Tongue (tissue), 3 donors: ENCODE measurements at places on chromosomes 4 and X.

GRCh38 chrX:96386325-96386724, 298.3 kb upstream of the DIAPH2 start:
- no peak for DNase-seq

GRCh38 chrX:135408794-135409193, 12.9 kb upstream of the SMIM10L2A start:
- DNase-seq: no peak

DNA sequence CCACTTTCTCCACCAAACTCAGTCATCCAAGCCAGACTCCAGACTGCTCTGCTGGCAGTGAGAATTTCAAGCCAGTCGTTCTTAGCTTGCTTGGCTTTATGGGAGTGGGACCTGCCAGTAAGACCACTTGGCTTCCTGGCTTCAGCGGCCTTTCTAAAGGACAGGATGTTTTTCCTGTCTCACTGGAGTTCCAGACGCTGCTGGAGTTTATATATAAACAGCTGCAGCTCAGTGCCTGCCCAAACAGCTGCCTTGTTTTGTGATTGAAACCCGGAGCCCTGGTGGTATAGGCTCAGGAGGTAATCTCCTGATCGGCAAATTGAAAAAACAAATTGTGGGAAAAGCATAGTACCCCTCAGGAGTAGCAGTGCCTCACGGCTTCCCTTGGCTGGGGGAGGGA, 1165.8 kb upstream of the ADGRL3 start:
- peak; percentile 51 for DNase-seq

DNA sequence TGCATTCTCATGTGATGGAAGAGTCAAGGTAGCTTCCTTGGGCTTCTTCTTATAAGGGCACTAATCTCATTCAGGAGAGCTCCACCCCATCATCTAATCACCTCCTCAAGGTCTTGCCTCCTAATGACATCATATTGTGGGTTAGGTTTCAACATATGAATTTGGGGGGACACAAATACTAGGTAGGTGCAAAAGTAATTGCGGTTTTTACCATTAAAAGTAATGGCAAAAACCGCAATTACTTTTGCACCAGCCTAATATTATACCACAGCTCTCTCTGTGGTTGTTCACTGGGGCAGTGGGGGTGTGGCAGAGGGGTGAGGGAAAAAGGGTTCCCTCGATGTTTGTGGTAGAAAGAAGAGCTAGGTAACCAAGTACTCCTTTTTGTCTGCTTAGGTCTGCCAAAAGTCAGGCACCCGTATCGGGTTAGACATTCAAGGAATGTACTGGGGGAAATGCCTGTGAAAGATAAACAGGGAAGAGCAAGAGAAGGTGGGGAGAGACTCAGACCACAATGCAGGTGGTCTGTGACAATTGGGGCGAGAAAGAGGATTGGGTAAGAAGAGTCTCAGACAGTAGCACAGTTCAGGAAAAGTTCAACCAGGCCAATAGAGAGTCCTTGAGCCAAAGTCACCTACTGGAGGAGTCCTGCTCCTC, 78.9 kb upstream of the MTM1 start:
- DNase-seq: no peak

GRCh38 chr4:2365054-2365912, 53.2 kb downstream of the ZFYVE28 start:
- no peak for DNase-seq

- no peak for DNase-seq
Observed at GRCh38 chr4:118953276-118953675, 64.6 kb downstream of the SYNPO2 start.
